Fibroblast of upper back skin (primary cell): ENCODE measurements at places on chromosomes 5 and 9.

DNA sequence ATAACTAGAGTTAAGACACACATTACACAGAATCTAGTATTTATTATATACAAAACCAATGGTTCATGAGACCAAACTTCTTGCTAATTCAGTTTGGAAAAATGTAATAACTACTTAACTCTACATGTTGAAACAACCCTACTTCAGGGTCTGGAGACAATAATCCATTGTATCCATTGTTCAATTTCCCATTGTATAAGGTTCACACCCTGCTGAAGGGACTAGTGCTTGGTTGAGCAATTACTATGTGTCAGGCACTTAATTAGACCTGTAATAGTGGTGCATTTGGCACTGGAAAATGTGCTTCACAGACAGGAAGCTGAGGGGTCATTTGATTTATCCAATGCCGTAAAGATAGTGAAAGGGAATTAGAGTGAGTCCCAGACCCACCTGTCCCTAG is 114.3 kb upstream of the PAPPA start:
- DNase-seq: no peak

DNA sequence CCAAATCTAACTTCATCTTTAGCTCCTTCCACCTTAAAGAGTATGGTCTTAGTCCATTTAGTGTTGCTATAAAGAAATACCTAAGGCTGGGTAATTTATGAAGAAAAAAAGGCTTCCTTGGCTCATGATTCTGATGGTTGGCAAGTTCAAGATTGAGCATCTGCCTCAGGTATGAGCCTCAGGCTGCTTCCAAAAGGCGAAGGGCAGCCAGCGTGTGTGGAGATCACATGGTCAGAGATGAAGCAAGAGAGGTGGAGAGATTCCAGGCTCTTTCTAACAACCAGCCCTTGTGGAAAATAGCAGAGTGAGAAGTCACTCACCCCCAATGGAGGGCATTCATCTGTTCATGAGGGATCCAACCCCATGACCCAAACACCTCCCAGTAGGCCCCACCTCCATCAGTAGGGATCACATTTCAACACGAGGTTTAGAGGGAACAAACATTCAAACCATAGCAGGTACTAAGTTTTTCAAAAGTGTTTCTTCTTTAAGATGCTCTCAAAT is 225.9 kb downstream of the SGCD start:
- DNase-seq: peak; percentile 9

DNA sequence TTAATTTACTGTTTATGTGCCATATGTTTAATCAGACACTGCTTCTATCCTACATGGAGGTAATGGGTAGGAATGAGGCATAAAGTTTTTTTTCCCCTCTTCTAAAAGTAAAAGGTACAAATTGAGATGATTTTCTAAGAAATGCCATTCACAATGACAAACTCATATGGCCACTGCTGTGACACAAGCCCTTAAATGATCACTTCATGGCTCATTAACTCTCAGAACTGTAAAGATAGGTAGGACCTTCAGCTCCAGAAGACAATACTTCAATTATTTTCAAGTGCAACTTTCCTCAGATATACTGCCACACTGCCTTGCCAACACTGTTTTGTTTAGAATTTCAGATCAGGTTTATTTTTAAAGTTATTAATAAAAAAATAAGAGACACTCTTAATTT is 362.9 kb upstream of the ZNF608 start:
- DNase-seq: no peak

GRCh38 chr5:134145779-134146581 is 30.8 kb downstream of the SKP1 start:
- DNase-seq: peak; percentile 62

DNA sequence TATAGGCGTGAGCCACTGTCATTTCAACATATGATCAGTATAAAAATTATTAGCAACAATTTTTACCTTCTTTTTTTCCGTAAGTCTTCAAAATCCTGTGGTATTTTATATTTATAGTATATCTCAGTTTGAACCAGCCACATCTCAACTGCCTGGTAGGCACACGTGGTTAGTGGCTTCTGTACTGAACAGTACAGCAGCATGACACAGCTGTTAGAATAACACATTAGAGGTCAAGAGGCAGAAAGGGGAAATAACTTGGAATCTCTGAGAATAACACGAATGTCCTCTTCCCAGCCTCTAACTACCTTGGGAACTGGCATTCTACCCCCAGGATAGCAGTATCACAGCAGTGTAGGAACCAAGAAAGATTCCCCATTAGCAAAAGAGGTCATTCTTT is 108.5 kb upstream of the IQGAP2 start:
- DNase-seq: no peak

DNA sequence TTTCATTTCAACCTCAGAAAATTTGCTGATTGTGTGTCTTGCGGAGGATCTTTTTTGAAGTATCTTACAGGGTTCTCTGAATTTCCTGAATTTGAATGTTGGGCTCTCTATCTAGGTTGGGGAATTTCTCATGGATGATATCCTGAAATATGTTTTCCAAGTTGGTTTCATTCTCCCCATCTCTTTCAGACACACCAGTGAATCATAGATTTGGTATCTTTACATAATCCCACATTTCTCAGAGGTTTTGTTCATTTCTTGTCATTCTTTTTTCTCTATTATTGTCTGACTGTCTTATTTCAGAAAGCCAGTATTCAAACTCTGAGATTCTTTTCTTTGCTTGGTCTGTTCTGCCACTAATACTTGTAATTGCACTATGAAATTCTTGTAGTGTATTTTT is 456.9 kb downstream of the PRELID2 start:
- peak; percentile 41 for DNase-seq

GRCh38 chr5:80204808-80205614 is 50.8 kb downstream of the SERINC5 start:
- no peak for DNase-seq

- DNase-seq: no peak
Observed at GRCh38 chr5:81212211-81212751, 20.8 kb upstream of the CKMT2 start.

DNA sequence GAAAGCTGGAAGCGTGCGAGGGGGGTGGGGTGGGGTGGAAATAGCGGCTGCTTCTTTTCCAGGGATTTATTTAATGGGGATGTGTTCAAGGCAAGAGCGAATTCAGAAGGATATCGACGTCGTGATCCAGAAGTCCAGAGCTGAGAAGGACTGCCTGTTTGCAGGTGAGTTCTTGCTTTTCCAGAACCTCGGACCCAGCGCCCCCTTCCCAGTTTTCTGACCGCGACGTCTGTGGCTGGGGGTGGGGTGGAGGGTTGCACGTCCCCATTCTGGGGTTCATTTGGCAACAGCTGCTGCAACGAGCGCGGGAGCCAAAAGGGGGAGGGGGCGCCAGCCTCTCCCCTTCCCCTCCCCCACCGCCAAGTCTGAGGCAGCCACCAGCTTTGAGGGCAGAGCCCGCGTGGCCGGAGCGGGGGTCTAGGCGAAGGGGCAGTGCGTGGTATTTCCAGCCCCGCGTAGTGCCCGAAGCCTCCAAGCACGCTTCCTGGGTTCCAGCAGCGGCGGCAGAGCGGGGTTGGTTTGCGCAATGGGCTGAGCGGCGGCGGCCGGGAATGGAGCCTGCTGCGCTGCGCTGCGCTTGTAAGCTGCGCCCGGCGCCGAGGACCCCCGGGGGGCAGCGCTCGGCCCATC is 701 bp downstream of the PARP8 start:
- peak; percentile 40 for DNase-seq

- no peak for DNase-seq
Observed at GRCh38 chr9:18492612-18493011, 18.7 kb downstream of the ADAMTSL1 start.

DNA sequence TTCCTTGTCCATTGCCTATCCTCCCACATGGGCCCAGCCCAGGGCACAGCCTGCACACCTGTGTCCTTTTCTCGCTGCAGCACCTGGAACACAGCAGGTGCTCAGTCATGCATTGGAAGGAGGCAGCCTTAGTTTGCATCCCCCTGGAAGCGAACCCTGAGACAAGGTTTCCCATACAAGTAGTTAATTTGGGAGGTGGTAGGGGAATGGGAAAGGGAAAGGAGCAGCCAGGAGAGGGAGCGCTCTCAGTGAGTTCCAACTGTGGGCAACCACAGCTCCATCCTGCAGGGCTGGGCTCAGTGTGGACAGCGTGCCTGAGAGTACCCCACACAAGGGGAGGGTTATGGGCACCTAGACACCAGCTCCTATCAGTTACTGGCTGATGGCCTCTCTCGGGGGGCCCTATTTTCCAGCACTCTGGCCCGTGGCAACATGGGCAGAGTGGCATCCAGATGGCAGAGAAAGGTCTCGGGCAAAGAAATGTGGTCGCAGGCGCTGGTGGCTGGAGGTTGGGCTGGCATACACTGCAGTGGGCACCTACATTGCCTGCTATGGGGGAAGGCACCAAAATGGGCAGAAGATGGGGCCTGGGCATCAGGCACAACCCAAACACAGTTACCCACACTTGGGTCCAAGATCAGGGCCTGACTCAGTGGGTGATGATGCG is 50.1 kb downstream of the TSPAN17 start:
- no peak for DNase-seq

- DNase-seq: no peak
Observed at GRCh38 chr9:15693701-15694100, 140.9 kb downstream of the CCDC171 start.

GRCh38 chr5:176647843-176648473 is 674 bp downstream of the TSPAN17 start:
- peak; percentile 17 for DNase-seq

DNA sequence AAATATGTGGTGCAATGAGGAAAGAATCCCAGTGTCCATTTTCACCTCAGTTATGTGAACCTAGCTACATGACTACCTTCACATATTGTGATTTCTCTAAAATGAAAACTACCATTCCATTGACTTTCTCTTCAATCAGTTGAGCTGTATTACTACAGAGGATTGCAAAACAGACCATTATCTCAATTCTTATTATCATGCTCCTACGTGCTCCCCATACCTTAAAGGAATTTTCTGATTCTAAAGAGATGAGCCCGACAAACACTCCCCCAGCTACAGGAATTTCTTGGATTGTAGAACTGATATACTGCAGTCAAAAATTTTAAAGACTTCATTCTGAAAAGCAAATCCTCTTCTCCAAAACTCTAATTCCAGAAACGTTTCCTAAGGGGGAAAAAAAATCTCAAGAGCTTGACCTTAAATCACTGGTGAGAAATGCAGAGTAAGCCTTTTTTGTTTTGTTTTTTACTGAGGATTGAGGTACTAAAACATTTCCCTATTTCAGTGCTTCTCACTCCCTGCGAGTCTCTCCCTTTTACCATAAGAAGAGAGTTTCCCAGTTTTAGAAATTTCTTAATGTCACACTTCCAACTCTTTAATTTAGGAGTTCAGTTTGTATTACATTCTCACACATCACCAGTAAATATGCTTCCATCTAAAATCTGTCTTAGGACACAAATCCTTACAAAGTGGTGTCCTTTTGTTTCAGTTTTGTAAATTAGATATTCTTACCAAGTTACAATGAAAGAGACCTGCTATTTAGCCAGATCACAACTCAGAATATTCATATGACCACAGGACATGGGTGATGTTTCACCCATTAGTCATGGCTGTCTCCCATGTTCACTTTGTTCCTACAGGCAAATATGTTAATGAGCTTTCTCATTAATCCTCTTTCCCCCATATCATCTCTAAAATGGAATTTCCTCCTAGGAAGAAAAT is 203.8 kb downstream of the TSSK1B start:
- DNase-seq: peak; percentile 67

GRCh38 chr5:66717455-66718373 is 121.5 kb downstream of the MAST4 start:
- no peak for DNase-seq
